ENCODE measurements at places on chromosomes 5 and 9.

DNA sequence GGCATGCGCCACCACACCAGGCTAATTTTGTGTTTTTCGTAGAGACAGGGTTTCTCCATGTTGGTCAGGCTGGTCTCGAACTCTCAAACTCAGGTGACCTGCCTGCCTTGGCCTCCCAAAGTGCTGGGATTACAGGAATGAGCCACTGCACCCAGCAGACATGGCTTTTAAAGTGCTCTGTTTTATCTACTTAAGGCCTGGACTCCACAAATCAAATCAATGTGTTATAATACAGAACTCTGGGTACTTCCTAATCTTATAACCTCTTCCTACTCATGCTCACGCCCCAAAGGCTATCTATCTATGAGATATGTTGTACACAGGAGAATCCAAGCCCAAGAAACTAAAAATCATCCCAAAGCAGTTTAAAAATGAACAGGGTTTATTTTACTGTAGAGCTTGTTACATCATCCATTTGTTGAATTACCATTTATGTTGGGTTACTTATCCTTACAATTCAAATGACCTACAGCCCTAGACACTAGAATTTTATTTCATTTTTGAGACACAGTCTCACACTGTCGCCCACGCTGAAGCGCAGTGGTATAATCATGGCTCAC, 155.1 kb downstream of the EFNA5 start:
- no peak for DNase-seq

GRCh38 chr9:131464354-131465000, 38.2 kb upstream of the POMT1 start:
- no peak for DNase-seq

DNA sequence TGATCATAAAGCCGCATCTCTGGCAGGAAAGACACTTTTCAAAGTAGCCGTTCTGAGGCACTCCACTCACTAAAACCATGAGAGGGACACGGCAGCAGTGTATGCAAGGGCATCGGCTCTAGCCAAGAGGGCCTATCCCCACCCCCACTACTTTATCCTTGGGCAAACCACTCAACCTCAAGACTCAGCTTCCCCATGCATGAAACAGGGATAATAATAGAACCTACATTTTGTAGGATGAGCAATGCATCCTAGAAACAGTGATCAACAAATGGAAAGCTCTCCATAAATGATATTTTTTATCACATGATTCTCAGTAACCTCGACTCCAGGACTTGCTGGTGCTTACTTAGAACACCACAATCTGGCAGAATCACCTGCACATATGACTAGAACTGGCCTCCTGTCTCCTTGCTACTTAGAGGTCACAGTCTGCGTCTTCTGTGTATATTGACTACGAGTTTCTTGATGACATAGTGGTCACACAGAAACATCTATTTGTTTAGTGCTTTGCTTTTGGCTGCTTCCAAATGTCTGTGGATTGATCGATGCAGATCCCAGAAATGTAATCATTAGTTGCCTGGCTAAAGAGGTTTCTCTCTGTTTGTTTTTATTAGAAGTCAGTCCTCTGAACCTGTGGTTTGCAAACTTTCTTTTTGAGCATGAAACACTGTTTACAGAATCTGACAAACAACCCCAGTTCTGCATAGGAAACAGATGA, 102.1 kb downstream of the LHFPL2 start:
- DNase-seq = no peak

- DNase-seq = peak; percentile 92
These were observed 226.5 kb downstream of the GABBR2 start for GRCh38 chr9:98482226-98482625.

DNA sequence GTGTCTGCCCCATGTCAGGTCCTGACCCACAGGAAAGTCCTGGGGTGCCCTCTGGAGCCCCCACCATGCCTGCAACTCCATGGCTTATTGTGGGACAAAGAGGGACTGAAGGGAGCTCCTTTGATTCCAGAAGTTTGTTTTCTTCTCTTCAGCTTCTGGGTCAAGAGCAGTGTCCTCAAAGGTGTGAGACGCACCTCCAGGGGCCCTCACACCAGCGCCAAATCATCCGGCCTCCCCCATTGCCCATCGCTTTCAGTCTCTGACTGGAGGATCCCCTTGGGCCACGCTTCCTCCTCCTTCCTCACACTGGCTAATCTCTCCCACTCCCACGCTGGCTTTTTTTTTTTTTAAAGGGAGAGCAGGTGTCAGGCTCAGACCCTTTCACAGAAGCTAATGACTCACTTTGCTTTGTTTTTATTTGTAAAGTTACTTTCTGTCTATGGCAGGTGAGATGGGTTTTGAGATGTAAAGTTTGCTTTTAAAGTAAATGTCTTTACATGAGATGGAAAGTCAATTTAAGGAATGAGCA, 16.7 kb downstream of the CDHR2 start:
- DNase-seq = no peak

DNA sequence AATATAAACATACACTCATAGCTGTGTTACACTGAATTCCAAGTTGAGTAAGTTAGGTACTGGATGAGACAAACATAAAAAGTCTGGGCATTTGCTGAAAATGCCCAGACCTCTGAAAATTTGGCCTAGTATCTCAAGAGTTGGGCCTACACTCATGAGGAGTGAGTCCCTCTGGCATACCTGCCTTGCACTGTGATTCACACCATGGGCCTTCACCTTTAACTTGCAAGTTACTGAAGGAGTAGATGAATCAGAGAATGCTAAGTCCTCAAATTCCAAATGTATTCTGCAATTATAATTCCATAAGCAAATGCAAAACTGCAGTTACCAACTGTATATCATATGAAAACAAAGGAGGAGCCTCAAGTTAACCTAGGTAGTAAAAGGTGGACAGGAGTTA, 32.3 kb upstream of the C9orf40 start:
- DNase-seq = no peak

- DNase-seq = no peak
These were observed 135.0 kb downstream of the SNCAIP start for GRCh38 chr5:122447072-122447471.

DNA sequence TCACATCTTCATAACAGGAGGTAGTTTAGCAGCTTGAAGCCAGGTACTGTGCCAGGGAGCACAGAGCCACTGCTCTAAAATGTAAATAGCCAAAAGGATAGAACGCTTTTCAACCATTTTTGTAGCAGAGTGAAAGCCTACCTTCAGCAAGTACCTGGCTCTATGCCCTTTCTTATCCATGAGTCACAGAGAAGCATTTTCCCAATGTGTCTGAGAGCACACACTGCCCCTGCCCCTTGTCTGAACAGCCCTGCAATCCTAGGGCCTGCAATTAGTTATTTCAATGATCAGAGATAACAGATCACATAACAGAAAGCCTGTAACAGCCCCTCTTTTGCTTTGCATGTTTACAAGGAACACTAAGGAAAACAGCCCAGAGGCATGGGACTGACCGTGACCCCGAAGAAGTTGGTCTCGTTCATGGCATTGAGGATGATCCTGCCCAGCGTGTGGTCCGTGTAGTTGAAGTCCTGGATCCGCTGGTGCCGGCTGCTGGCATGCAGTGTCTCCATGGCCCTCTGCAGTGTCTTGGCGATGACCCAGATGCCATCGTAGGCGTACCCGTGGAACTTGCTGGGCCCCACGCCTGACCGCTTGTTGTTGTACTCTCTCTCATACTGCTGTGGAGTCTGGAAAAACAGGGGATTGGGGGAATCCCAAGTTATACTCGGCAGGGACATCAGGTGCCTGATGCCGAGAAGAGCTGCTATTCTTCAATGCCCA, 198.3 kb upstream of the TBC1D2 start:
- peak; percentile 50 for DNase-seq

- no peak for DNase-seq
These were observed 122.1 kb downstream of the SIL1 start for GRCh38 chr5:139076111-139076510.

DNA sequence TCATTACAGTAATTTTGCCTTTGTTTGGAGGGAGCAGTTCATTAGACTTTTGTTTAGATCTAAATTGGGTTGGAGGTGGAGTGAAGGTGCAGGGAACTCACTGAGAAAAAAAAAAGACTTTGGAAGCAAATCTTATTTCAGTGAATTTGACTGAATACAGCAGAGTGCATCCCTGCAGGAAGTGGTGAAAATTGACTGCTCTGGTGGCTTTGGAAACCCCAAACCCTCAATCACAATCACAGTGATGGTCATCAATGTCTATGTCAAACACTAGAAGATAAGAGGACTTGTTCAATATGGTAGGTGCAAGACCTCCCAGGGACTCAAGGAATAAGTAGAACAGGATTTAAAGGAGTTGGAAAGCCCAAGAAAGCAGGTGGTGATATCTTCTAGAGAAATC, 76.0 kb upstream of the RASA1 start:
- no peak for DNase-seq

- DNase-seq = peak; percentile 82
These were observed 110.9 kb upstream of the ADAMTSL1 start for GRCh38 chr9:18362901-18363685.

DNA sequence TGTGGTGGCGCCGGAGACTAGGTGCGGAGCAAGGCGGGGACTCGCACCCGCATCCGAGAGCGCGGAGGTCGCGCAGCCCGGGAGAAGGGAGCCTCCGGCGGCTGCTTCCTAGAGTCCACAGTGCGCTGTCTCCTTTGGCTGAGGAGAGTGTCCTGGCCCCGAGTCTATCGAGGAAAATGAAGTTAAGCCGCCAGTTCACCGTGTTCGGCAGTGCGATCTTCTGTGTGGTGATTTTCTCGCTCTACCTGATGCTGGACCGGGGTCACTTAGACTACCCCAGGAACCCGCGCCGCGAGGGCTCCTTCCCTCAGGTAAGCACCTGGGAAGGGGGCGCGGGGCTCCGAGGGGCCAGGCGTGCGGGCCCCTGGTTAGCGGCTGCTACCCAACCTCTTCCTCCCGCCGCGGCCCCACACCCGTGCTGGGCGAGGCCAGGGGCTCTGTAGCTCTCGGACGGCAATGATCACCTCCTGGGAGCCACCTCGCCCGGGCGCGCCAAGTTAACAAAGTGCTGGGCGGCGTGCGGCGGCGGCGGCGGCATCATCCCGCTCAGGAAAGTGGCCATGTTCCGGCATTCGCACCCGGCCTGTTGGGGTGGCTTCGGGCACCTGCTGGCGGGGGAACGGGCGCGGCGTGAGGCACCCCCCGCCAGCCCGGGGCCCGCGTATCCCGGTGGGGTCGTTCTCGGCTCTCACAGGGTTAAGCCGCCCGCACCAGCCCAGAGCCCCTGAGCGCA, 681 bp downstream of the MAN2A1 start:
- DNase-seq = peak; percentile 53

- DNase-seq = no peak
These were observed 498.0 kb downstream of the PRDM9 start for GRCh38 chr5:24005384-24005783.

- DNase-seq = no peak
These were observed 53.0 kb downstream of the NIM1K start for GRCh38 chr5:43244823-43245565.

GRCh38 chr5:143195491-143195890, 208.0 kb downstream of the NR3C1 start:
- DNase-seq = no peak

DNA sequence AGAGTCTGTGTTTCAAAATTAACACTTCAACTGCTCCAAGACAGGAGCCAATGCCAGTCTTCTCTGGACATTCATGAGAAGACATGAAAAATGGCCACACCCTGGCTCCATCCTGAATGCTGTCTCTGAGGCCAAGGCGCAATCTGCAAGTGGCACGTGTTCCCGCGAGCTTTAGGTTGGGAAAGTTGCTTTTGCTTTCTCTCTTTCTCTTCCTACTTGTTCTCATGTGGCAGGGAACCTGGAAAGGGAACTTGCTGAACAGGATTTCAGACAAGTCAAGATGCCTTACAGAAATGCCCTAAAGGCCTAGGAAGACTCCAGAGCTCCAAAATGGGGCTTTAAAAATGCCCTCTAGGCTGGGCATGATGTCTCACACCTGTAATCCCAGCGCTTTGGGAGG, 91.9 kb upstream of the OTULINL start:
- no peak for DNase-seq

DNA sequence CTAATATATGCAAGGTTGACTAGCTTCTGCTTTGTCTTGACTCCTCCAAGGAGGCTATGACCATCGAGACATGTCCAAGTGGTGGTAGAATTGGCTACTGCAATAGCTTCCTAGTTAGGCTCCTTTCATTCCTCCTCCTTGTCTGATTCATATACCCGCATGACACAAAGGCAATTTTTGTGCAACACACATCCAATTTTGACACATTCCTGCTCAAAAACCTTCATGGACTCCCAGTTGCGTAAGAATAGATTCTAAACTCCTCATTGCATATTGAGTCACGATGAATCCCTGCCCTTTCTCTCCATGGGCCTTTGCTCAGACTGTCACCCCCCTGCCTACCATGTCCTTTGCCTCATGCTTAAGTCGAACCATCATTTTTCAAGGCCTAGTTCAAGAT, 344.5 kb downstream of the ACTL7B start:
- peak; percentile 80 for DNase-seq

DNA sequence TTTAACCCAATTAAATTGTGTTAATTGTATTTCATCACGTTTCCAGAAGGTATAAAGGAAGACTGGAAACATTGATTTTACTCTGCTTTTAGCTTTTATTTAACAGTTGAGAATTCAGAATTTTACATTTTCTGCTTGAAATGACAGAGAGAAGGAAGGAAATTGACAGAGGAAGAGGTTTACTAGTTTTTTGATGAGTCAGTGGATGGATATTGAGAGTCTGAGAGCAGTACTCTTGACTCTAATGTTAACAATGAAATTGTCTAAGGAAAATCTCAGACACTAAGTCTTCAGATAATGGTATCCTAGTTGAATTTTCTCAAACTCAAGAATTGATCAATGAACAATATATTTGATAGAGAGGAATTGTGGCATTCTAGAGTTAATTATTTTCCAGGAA, 60.6 kb downstream of the IPO11 start:
- peak; percentile 52 for DNase-seq

DNA sequence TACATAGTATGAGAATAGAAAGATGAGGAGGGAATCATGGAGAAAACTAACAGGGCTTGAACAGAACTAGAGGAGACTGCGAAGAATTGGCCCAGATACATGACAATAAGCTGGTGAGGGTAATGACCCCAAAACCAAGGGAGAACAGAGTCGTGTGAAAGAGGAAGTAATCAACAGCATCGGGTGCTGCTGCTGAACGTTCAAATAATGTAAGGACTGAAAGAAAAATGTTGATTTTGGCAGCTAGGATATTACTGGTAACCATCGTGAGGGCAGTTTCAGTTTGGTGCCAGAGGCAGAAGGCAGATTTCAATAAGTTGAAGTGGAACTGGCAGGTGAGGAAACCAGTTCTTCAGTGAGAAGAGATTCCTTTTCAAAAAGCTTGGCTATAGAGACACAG, 66.8 kb upstream of the SMC2 start:
- no peak for DNase-seq

- DNase-seq = no peak
These were observed 4.9 kb downstream of the SELENOP start for GRCh38 chr5:42806701-42807262.

- DNase-seq = no peak
These were observed 1066.3 kb upstream of the NUDT12 start for GRCh38 chr5:104628911-104629310.

DNA sequence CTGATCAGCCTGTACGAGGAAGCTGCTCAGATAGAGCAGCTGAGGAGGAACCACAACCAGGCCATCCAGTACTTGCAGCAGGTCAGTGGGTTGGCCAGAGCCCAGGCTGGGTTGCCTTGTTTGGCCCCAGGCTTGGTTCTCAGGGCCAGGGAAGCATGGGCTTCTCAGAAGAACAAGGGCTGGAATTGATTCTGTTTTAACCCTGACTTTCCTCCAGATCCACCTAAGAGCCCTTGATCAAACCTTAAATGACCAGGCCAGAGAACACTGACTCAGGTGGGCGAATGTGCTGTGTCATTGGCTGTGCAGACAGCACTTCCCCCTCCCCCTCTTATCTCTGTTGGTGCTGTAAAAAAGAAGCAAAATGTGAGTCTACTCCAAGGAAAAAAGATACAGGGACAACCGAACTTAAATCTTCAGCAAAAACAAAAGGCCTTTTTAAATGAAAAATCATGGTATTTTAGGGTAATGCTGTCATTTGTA, 28.1 kb downstream of the TTC23L start:
- DNase-seq = no peak
